Right lobe of liver (tissue), 6 donors: ENCODE measurements at places on chromosomes 11 and 22. TPM values are rescaled to one million over a fixed set of nuclear protein-coding genes. Genes with fewer than 3 reads are reported as not detected.
A peak's percentile ranks its signal among the peaks of the same experiment; 100 is the strongest.

GRCh38 chr11:126466236-126467045, 111.0 kb downstream of the ST3GAL4 start:
- DNase-seq: no peak

- DNase-seq: peak; percentile 21
Measured at GRCh38 chr11:15114501-15115475, at the start of gene INSC. TSS of gene INSC (plus strand) at chr11:15114923. CDS start at chr11:15149175, 34,252 bp downstream.

- no peak for DNase-seq
Measured at GRCh38 chr11:18374956-18375355, 19.4 kb upstream of the LDHA start.

DNA sequence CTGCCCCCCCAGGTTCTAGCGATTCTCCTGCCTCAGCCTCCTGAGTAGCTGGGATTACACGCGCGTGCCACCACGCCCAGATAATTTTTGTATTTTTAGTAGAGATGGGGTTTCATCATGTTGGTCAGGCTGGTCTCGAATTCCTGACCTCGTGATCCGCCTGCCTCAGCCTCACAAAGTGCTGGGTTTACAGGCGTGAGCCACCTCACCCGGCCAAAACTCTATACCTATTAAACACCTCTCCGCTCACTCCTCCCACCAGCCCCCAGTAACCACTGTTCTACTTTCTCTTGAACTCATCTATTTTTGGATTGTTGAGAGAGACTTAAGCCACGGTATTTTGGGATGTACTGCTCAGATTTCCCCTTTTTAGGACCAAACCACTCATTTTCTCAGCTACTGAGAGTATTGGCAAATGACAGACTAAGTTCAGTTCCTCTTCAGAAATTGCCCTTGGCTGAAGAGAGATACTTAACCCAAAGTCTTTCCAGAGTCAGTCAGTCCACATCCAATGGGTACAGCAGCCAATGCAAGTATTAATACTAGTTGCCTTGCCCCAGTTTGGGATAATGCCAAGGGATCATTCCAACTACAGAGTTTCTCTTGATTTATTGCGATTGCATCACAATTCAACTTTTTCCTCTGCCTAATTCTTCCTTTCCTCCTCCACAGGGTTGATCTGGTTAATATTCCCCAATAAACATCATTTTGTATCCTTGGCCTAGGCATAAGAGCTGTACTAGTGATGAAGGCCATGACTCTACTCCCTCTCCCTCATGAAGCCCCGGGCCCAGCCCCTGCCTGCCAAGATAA, 36.8 kb upstream of the CSTF3 start:
- no peak for DNase-seq

DNA sequence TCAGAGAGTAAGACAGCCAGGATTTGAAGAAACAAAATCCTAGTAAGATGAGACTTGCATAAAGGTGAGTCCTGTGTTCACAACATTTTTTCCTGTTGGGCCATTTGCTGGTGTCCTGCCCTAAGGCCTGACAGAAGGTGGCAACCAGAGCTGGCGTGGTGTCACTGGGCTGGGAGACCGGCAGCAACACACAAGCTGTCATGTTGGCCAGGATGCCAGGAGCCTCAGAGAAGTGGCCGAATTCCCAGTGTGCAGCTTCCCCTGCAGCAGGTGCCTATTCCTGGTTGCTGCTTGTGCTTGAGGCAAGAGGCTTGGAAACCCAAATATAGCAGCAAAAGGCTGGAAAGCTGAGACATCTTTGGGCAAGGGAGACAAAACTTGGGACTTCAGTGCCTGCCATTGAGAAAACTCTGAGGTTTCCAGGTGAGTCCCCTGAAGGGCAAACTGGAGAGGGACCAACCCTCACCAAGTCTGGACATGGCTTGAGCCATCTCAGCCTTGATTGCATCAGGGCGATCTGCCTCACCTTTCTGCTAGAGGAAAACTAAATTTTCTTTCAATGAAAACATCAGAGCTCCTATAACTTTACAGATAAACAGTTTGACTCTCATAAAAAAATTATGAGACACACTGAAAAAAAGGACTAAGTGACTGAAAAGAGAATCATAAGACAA, 25.9 kb downstream of the ALG12 start:
- no peak for DNase-seq

DNA sequence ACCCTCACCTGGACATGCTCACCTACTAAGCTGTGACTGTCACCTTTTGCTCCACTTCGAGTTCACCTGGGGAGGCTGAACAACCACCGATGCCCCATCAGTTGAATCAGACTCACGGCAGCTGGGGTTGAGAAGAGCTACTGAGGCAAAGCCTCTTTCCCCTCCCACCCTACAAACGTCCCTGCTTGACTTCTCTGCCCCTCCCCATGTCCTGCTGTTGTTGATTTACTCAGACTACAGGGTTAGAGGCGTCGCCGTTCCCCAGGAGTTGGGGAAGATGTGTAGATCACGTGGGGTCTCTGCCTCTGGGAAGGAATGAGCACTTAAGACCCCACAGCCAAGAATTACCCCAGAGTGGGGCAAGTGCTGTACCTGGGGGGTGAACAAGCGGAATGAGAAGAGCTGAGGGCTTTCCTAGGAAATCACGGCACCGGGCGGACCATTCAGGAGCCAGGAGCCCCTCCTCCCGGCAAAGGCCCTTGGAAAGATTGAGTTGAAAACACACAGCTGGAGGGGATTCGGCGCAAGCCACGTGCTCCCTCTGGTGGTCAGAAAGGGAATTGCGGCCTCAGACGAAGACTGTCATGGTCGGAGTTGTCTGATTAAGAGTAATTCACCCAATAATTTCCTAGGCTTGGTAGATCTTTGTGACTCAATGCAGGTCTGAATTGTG, 7.0 kb downstream of the FXYD2 start:
- DNase-seq: peak; percentile 76

GRCh38 chr11:78338702-78339101, 78.9 kb downstream of the GAB2 start:
- no peak for DNase-seq

DNA sequence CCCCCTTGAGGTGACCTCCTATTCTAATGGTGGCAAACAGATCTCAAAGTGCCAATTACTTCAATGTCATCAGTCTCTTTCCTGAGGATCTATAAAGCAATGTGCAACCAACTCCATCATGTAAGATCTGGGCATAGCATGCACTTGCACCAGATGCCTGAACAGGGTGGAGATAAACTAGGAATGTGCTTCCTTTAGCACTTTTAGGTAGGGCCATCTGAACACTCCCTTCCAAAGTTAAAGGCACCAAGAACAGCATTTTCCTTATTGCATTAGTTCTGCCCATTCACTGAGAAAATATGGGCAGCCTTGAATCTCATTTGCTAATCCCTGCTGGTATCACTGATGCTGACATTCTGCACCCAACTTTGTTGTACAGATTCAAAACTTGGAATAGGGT, 112.0 kb downstream of the SGSM3 start:
- DNase-seq: no peak

GRCh38 chr22:50530580-50530876, 716 bp upstream of the TYMP start:
- peak; percentile 85 for DNase-seq

DNA sequence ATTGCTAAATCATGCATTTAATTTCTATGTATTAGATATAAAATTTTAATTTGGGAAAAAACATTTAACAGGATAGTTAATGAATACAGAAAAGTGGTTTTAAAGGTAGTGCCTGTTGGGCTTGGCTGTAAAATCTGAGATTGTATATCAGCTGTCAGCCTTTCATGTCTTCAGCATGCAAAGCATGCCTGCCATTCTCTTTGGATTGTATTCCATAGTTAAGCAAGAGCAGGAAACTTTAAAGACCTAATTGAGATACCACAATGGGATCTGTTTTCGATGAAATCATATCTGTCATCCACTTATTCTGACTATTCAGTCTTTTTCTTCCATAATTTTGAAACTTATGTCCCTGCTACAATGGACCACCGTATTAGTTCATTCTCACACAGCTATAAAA, 451.0 kb upstream of the DDI1 start:
- DNase-seq: no peak

DNA sequence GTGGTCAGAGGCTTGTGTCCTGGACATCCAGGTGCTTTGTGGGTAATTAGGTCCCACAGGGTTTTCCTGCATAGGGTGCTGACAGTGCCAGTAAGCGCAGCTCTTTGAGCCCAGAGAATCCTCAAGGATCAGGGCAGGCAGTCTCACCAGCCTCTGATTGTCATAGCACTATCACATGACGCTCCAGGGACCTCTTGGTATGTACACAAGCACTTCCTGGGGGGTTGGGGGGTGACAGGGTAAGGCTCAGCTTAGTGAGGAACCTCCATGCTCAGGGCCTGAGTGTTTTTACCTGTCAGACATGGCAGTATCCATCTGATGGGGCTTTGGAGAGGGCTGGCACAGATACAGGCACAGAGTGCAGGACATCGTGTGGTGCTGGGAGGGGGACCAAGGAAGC, 27.9 kb upstream of the SUSD2 start:
- DNase-seq: no peak

DNA sequence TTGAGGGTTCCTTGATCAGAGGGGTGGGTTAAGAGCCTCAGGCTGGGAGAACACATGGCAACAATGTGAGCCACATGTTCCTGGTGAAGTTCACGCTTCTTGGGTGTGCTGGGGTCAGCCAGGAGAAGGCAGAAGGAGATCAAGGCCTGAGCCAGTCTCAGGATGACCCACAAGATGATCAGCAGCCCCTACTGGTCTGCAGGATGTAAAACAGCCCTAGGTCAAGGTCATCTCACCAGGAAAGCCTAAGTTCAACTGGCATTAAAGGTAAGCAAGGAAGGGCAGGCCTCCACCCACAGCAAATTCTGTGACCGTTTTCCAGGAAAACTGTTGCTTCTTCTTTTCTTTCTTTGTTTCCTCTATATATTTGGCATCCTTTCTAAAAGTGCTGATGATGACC, 156.7 kb upstream of the KIRREL3 start:
- DNase-seq: no peak

GRCh38 chr22:29587938-29588699, 7.2 kb upstream of the NIPSNAP1 start:
- DNase-seq: no peak

DNA sequence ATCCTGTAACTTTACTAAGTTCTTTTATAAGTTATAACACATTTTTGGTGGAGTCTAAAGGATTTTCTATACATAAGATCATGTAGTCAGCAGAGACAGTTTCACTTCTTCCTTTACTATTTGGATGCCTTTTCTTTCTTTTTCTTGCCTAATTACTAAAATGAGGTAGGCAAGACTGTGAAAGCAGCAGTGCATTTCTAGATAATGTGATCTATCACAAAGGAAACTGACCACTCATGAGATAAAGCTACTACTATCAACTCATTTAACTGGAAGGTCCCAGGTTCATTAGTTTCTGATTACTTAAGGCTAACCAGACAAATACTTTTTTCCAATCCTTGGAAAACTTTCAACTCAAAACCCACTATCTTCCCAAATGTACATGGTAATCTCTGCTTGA, 196.2 kb upstream of the E2F8 start:
- no peak for DNase-seq

GRCh38 chr11:128290106-128290840, 297.1 kb downstream of the ETS1 start:
- DNase-seq: peak; percentile 44

- DNase-seq: no peak
Measured at GRCh38 chr22:46881373-46882118, 119.1 kb downstream of the TBC1D22A start.

GRCh38 chr22:39592081-39593065, 21.8 kb downstream of the CACNA1I start:
- DNase-seq: no peak

The NPAS4 gene
- total RNA-seq: not detected

The SMIM35 gene
- not detected for total RNA-seq

The CBLIF gene
- not detected for total RNA-seq

The SLCO2B1 gene
- total RNA-seq: 200 TPM

The MS4A14 gene
- 0.78 TPM for total RNA-seq

The MB gene
- 1.1 TPM for total RNA-seq

The OR5T2 gene
- total RNA-seq: not detected
